Activated naive CD8-positive, alpha-beta T cell treated with anti-CD3 and anti-CD28 coated beads, Interleukin-2, amount 50 U/mL, for 16 hours (primary cell): ENCODE measurements at places on chromosomes 2 and 18.

- no peak for DNase-seq
Observed at GRCh38 chr18:23585007-23585871, 1.1 kb downstream of the NPC1 start.

DNA sequence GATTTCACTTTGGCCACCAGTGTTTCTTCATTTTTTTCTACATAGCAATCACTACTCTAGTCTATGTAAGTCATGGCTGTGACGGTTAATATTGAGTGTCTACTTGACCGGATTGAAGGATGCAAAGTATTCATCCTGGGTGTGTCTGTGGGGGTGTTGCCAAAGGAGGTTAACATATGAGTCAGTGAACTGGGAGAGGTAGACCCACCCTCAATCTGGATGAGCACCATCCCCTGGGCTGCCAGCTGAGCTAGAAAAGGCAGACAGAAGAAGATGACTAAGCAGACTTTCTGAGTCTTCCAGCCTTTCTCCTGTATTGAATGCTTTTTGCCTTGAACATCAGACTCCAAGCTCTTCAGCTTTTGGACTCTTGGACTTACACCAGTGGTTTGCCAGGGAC, 265.0 kb upstream of the SLC8A1 start:
- no peak for DNase-seq

- DNase-seq = no peak
Observed at GRCh38 chr18:29161429-29161828, 984.5 kb upstream of the CDH2 start.

- DNase-seq = no peak
Observed at GRCh38 chr2:62406573-62407043, 99.4 kb downstream of the TMEM17 start.

DNA sequence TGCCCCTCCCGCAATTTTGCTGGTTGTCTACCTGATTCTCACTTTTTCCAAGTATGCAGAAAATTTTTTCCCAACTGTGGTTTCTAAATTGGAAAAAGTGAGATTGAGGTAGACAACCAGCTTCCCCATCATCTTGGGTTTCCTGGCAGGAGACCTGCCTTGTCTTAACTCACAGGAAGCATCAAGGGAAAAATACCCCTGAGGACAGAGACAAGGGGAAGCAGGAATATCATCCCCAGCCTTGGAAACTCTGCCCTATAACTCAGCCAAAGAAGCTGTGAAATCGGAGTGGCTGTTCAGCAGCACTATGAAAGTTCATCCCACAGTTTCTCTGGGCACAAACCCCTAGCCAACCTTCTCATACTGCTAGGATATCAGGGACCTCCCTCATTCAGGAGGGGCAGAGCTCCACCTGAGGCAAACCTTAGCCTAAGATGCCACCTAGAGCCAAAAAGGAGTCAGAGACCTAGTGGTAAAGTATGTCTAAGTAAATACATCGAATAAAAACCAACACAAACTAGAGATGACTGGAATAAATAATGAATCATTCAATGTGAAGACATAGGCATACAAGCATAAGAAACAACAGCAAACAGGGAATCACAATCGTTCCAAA, 68.2 kb downstream of the ZSWIM2 start:
- DNase-seq = no peak

- DNase-seq = no peak
Observed at GRCh38 chr2:130390460-130391057, 34.7 kb downstream of the PTPN18 start.

- DNase-seq = no peak
Observed at GRCh38 chr18:70469916-70470315, 181.1 kb downstream of the SOCS6 start.

GRCh38 chr2:99484205-99484604, 5.6 kb downstream of the REV1 start:
- DNase-seq = no peak

DNA sequence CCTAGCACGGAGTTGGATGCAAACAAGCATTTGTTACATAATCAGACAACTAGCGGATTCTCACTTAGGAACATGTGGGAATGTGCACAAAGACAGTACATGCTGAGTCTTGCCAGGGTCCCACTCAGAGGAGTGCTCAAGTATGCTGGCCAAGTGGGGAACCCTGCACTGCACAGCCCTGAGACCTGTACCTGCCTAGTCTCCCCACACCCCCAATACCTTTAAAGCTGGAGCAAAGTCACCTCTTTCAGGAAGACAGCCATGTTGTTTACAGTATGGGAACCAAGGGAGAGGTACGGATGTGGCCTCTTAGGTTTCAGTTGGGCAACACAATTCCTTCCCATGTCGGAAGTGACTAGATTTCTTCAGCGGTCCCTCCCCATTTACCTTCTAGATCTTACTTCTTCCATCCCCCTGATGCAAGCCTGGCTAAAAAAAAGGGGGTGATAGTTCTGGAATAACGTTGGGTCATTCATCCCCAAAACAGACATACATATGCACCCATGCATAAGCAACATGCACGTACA, 10.7 kb downstream of the CXCR1 start:
- DNase-seq = no peak

DNA sequence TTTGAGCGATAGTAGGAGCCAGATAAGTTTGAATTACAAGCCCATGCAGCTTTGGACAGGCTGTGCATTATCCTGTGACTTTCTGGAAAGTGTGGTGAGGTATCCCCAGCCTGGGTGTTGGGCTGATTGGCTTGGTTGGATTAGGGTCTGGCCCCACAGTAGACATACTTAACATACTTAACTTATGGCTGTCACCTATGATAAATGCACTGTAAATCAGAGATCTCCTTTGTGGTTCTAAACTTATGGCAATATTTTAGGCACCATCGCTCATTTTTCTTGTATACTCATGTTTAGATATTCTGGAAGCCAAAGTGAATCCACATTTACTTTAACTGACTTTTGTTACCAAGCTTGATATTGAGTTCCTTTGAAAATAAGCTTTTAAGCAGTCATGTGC, 54.8 kb downstream of the SPTBN1 start:
- no peak for DNase-seq

GRCh38 chr2:10185046-10185445, 62.5 kb downstream of the RRM2 start:
- DNase-seq = no peak

DNA sequence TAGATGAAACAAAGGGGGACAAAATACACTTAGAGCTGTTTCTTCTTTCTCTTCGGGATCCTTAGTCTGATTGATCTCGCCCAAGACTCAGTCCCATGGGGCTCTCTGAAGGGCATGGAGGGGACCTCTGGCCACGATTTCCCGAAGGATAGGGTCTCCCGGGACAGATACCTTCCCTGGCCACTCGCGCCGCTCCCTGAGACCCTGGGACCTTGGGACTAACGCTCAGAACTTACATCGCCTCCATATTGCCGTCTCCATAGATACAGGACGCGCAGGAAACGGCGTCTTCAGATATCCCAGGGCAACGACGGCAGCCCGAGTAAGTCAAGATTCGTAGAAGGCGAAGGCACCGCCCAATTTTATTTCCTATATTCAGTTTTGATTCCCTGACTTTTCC, at the start of gene CFAP65:
CFAP65 (minus strand) TSS at position 265 of the 400 bp plus-strand sequence. CDS start 2,468 bp downstream, outside the sequence.
- DNase-seq = no peak

DNA sequence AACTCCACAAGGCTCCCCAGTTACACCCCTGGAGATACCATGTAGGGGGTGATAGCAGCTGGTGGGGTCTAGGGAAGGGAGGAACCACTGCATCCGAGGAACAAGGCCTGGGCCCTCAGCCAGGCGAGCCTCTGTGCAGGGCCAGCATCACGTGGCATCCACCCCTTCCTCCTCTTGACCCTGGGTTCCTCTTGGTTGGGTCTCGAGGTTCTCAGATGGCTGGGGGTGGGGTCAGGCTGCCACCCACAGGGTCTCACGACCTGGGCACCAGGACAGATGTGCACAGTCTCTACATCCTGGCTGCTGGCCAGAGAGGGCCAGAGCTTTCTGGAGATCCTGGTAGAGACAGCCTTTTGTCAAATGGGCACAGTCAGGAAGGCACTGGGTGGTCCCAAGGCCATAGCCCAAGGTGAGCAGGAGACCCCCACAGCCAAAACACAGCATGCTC, 10.4 kb downstream of the HS6ST1 start:
- DNase-seq = no peak

GRCh38 chr2:5203134-5203755, 488.9 kb upstream of the SOX11 start:
- DNase-seq = no peak

DNA sequence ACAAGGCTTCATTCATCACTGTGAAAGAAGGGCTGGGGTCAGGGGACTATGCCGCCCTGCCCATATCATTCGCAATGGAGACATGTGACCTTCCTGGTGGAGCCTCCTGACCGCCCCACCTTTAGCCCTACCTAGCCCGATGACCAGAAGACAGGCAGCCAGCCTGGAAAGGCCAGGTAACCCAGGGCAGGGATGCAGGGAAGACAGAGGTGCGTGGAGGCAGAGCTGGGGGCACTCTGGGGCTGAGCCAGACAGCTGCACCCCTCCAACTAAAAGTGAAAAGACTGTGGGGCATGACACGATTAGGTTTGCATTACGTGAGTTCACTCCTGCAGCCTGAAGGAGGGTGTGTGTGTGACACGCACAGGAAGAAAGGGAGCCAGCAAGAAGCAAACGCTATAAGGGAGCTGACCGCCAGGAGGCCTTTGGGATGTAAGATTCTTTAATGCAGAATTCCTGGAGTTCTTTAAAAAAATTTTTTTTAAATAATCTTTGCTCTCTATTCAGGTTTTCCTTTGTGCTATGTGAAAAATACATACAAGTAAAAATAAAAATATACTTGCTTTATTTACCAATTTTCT, 3.7 kb upstream of the HES6 start:
- no peak for DNase-seq

DNA sequence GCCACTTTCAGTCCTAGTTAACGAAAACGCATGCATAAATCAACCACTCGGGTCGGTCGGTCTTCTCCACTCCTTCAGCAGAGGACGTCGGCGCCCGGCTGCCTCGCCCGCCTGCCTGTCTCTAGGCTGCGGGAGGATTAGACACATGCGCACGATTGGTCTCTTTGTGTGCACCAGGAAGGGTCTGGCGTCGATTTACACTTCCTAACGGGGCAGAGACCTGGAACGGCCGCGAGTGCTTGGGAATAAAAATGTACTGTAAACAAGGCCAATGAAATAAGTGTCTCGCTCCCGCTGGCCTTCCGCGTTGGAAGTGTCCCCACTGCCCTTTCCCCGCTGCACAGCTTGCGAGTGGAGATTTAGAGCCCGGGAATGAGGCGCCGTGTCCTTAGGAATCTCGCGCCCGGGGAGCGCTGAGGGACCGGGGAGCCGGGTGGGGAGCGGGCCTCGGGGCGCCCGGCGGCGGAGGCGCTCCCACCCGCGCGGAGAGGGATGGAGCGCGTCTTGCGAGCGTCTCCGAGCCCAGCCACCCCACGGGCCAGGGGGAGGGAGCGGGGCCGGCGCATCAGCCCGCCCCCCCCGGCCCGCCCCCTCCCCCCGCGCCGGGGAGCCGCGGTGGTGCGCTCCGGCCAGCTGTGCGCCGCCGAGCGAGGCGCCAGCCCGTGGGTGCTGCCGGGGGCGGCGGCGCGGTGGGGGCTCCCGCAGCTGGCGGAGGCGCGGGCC, at the start of gene DOK6:
DOK6 (plus strand) TSS at position 636 of the 723 bp plus-strand sequence.
- no peak for DNase-seq

GRCh38 chr2:233686928-233687327, 5.2 kb downstream of the UGT1A7 start:
- DNase-seq = no peak

GRCh38 chr2:240244543-240244942, 104.1 kb upstream of the OTOS start:
- DNase-seq = no peak

DNA sequence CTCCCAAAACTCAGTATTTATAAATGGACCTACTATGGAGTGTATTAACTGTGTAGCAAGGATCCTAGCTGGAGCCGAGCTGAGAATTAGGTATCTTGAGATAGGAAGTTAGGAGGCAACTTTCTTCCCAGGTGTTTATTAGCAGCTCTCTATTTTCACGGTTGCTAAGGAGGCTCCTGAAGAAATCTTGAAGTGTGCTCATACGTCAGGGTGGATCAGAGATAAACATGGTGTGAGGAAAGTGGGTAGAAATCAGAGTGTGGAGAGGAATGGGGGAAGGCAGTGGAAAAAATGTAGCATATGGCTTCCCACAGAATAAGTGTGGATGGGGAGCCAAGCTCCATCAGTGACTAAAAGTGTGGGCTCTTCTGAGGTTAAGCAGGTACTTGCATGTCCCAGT, 104.3 kb downstream of the ABCA12 start:
- no peak for DNase-seq

DNA sequence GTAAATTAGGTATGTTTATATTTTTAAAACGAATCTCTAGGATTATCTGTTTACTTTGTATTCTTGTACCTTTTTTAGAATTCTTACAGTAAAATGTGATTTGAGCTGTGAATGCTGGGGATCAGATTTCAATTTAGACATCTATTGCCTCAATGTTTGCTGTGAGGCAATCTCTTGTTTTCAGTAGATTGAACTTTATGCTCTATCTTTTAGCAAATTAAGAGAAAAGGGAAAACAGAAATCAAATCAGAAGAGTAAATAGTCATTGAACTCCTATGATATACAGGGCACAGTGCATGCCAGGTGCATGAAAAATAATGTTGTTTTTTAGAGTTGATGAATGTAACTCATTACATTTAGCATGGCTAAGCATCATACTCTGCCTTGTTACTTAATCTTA, 39.5 kb downstream of the ZC3H6 start:
- DNase-seq = no peak

DNA sequence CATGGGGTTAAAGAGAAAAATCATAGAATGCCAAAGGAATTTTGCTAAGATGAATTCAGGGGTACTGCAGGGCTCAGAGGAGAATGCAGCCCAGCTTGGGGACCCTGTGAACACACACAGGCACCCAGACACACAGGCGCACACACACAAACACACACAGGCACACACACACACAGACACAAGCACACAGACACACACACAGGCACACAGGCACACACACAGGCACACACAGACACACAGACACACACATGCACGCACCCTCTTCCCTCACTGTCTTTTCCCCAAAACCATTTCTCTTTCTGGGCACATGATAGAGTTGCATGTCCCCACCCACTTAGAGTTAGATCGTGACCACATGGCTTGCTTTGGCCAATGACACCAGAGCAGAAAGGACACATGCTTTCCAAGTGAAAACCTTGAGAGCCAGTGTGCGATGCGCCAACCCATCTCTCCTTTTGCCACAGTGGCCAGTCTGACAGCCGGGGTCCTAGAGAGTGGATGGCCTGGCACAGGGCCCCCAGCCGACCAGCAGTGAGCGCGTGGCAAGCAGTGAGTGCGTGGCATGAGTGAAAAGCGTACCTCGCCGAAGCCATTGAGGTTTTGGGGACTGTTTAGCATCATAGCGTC, 163.3 kb downstream of the KLHL29 start:
- no peak for DNase-seq

DNA sequence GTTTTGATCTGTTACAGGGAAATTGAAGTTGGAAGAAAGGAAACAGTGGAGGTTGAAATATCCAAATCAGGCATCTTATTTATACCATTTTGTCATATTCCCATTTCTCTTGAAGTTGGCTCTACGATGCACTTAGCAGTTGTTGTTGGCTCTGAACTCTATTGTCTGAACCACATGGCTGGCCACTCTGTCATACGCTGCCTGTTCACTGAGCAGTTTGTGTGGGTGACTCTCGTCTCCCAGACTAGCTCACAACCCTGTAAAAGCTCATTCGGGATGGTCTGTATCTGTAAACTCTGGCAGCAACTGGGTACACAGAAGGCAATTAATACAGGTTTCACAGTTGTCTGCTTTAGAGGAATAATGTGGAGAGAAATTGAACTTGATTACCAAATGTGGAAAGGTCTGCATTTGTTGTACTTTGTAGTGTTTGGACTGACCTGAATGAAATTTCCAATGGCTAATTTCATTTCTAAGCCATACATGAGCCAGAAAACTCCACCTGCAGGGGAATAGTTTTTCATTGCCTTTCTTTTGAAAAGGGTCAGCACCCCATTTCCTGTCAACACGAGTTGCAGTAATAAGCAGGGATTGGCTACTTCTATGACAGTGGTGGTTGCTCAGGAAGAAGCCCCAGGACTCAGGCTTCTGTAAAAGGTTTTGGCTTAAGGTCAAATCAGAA, 378.2 kb downstream of the OSR1 start:
- no peak for DNase-seq
